ENCODE measurements at places on chromosomes 16 and 17.

- DNase-seq: no peak
Measured at GRCh38 chr16:88835383-88835782, 21.4 kb downstream of the GALNS start.

GRCh38 chr16:85057948-85058347 is 30.4 kb downstream of the KIAA0513 start:
- no peak for DNase-seq

- no peak for DNase-seq
Measured at GRCh38 chr16:13999895-14000425, 71.2 kb upstream of the MRTFB start.

DNA sequence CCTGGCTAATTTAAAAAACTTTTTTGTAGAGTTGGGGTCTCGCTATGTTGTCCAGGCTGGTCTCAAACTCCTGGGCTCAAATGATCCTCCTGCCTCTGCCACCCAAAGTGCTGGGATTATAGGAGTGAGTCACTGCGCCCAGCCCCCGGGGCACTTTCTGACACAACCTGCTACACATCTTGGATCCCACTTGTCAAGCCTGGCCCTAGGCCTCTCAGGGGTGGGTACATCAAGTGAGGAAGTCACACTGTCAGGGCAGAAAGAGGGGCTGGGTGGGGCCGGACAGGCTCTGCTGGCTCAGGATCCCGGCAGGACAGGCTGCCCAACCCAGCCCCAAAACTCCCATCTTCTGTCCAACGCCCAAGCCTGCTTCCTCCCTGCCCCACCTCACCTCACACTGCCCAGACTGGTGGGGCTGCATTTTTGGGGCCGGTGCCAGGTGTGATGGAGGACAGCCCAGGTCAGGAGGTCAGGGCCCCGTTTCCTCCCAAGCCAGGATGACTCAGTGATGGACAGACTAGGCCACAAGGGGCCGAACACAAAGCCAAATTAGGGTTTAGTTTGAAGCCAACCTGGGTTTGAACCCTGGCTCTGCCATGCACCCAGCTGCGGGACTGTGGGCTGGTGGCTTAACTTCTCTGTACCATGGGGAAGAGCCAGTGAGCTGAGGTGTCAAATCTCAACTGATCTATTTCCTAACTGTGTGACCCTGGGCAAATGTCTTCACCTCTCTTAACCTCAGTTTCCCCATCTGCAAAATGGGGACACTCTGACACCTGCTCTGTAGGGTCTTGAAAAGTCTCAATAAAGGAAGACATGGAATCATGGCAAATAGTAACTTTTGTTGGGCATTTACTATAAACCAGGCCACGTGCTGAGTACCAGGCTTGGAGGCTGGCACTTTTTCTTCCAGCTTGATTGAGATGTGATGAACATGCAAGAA is 8.9 kb upstream of the PPL start:
- DNase-seq: no peak

- DNase-seq: peak; percentile 69
Measured at GRCh38 chr16:21952040-21952792, 945 bp upstream of the UQCRC2 start.

- no peak for DNase-seq
Measured at GRCh38 chr16:61050547-61050946, 985.7 kb downstream of the CDH8 start.

Measured in stimulated activated CD4-positive, alpha-beta T cell treated with anti-CD3 and anti-CD28 coated beads, TNF-alpha, amount 100 ng/mL, for 4 hours (primary cell).